Activated CD4-positive, alpha-beta memory T cell treated with anti-CD3 and anti-CD28 coated beads, Interleukin-2, amount 10 ng/mL, durations not matched to agents 7 days and 5 days (primary cell): ENCODE measurements at places on chromosomes 2 and 18.

DNA sequence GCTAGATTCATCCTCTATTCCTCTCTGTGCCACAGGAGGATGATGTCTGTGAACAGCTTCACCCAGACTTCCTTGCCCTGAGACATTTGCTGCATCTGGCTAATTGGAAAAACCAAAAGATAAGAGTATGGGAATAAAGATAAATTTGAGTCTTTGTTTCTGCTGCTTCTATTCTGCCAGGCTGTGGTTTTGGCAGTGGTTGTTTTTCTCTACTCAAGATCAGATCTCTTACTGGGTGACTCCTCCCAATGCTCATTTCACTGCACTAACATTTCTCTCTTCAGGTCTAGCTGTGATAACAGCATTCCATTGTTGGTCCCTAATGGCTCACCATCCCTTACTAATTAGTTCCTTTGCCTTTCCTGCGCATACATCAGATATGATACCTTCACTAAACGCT lies 89.5 kb downstream of the CALCRL start:
- no peaks in the 10 kb centered on the region for H3K36me3 ChIP-seq
- H3K4me3 ChIP-seq: no peak overlapping the region
- no peak for DNase-seq
- H3K27ac ChIP-seq: no peak overlapping the region
- H3K27me3 ChIP-seq: no peaks in the 10 kb centered on the region
- no peaks in the 10 kb centered on the region for H3K4me1 ChIP-seq

GRCh38 chr2:37793004-37793403 lies 121.6 kb upstream of the CDC42EP3 start:
- H3K4me3 ChIP-seq: no peak overlapping the region
- H3K4me1 ChIP-seq: no peaks in the 10 kb centered on the region
- no peaks in the 10 kb centered on the region for H3K27me3 ChIP-seq
- no peak for DNase-seq
- no peak overlapping the region for H3K27ac ChIP-seq

GRCh38 chr2:3426615-3427014 lies 47.1 kb downstream of the TRAPPC12 start:
- H3K4me3 ChIP-seq: no peak overlapping the region
- no peaks in the 10 kb centered on the region for H3K27me3 ChIP-seq
- peaks cover 3% of the 10 kb centered on the region for H3K4me1 ChIP-seq
- no peak for DNase-seq
- peaks cover 36% of the 10 kb centered on the region for H3K36me3 ChIP-seq
- no peak overlapping the region for H3K27ac ChIP-seq

- no peak overlapping the region for H3K27ac ChIP-seq
- no peaks in the 10 kb centered on the region for H3K27me3 ChIP-seq
- no peak for DNase-seq
- no peaks in the 10 kb centered on the region for H3K4me1 ChIP-seq
Measured at GRCh38 chr2:149733936-149734685, 146.5 kb upstream of the MMADHC start.

DNA sequence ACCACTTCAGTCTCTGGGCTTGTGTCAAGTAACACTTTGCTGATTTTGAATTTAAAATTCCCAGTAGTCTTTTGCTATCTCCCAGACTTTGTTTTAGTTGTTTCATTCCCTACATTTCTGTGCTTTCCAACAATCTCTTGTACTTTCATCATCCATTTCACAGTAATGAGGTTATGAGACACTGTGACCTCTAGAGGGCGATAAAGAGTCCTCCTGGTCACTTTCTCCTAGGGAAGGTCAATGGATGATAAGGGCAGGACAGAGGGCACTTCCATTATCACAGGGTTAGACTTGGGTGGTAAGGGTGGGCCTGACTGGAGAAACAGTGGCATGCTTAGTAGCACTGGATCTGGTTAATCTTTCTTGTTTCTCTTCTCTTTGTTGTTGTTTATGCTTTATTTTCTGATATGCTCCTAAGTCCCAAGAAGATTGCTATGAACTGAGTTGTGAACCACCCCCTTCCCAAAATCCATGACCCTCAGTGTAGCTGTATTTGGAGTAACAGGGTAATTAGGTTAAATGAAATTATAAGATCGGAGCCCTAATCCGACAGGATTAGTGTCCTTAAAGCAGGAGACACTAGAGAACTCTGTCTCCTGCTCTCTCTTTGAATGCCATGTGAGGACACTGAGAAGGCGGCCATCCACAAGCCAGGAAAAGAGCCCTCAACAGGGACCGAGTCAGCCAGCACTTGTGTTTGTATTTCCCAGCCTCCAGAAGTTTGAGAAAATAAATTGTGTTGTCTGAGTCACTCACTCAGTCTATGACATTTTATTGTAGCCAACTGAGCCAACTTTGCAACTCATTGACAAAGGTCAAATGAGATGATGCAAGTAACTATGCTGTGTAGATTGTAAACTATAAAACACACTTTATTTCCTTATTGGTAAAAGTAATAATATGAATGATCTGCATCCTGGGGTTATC lies 779.2 kb downstream of the CNTNAP5 start:
- DNase-seq: no peak
- H3K27me3 ChIP-seq: no peaks in the 10 kb centered on the region
- no peaks in the 10 kb centered on the region for H3K4me1 ChIP-seq
- H3K27ac ChIP-seq: no peak overlapping the region

DNA sequence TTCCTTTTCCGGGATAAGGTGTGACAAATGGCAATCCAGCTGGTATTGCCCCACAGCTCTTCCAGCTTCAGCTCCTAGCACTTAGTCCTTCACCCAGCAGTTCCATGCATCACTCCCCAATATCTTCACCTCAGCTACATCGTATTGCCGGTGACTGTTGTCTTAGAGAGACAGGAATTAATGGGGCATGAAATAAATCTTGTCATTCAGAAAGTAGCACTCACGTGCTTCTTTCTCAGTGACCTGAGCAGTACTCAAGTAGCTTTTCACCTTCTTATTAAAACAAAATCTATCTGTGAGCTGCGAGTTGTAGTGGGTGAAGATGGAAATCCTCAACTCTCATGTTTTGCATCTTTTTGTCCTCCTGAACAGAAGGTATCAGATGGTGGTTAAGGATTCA lies 72.8 kb downstream of the PTH2R start:
- no peaks in the 10 kb centered on the region for H3K4me1 ChIP-seq
- no peaks in the 10 kb centered on the region for H3K27me3 ChIP-seq
- DNase-seq: no peak
- no peak overlapping the region for H3K4me3 ChIP-seq
